GM23248 (cell line): ENCODE measurements at places on chromosomes 2 and 18. TPM values are rescaled to one million over a fixed set of nuclear protein-coding genes. Genes with fewer than 3 reads are reported as not detected.

Gene ANKRD62
- not detected in 2 replicates for polyA plus RNA-seq

Gene C2orf15
- not detected in 2 replicates for polyA plus RNA-seq

DNA sequence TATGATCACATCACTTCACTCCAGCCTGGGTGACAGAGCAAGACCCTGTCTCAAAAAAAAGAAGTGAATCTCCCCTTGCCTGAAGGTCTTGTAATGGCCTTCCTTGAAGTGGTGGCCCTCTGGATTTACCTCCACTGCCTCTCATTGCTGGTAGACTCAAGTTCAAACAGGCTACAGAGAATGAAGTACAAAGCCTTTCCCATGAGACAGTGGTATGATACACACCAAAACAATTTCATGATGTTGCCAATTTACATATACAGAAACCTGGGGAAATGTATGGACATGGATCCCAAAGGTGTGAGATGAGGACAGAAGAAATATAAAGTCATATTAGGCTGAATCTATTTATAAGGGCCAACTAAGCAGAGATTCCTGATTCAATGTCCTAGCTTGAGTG lies 4.8 kb upstream of the NOTO start:
- peaks cover 58% of the 10 kb centered on the region for H3K27me3 ChIP-seq
- no peaks in the 10 kb centered on the region for H3K36me3 ChIP-seq
- H3K4me3 ChIP-seq = no peak overlapping the region

DNA sequence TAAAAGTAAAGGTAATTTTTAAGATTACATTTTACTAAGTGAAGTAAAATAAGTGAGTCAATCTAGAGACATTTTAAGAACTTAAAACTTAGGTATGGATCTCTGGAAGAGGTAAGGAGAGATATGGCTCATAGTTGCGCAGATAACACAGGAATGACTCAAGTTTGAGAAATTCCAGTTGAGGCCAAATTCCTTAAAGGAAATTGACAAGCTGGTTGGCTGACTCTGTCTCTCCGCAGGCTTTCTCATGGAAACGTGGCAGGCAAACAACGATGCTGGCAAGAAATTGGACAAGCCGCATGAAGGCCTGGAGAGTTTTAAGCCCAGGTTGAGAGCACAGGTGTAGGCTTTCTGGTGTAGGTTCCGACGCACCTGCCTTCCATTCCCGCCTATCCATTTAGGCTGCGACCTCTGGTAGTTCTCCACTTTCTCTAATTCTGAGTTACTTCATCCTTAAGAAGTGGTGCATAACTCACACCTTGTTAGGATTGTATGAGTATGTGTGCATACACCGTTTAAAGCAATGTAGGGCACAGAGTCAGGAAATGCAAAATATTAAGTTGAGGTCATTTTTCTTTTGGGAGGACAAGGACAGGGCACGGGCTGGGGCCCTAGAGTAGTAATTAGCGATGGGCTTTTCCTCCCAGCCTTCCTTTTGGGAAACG lies 589 bp upstream of the DAW1 start:
- H3K36me3 ChIP-seq = no peaks in the 10 kb centered on the region
- H3K27ac ChIP-seq = no peak overlapping the region
- H3K4me3 ChIP-seq = peak overlapping the region; percentile 71
- DNase-seq = peak; percentile 45

- no peaks in the 10 kb centered on the region for H3K36me3 ChIP-seq
- DNase-seq = no peak
- H3K27ac ChIP-seq = no peak overlapping the region
- no peaks in the 10 kb centered on the region for H3K27me3 ChIP-seq
Observed at GRCh38 chr2:179250848-179251504, 13.7 kb downstream of the SESTD1 start.
